CD8-positive, alpha-beta memory T cell (primary cell): ENCODE measurements at places on chromosomes 6 and 20.

GRCh38 chr6:20169119-20169557, 43.1 kb downstream of the MBOAT1 start:
- no peak for DNase-seq

- DNase-seq, result no peak
Observed at GRCh38 chr6:53513519-53513966, 31.4 kb downstream of the GCLC start.

DNA sequence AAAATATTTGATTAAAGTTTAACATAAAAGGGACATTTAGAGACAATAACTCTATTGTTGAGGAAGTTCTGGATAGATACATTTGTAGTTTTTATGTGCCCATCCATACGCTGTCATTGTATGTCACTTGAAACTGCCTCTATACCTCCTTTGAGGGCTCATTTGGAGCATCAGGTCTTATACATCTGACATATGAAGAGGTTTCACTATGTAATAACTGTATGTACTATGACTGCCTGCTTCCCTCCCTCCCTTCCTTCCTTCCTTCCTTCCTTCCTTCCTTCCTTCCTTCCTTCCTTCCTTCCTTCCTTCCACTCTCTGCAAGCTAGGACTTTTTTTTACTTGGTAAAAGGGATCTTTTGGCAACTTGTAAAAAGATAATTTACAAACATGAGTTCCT, 657.5 kb downstream of the GRIK2 start:
- DNase-seq, result no peak

GRCh38 chr6:132067286-132067685, 116.1 kb upstream of the CCN2 start:
- no peak for DNase-seq

DNA sequence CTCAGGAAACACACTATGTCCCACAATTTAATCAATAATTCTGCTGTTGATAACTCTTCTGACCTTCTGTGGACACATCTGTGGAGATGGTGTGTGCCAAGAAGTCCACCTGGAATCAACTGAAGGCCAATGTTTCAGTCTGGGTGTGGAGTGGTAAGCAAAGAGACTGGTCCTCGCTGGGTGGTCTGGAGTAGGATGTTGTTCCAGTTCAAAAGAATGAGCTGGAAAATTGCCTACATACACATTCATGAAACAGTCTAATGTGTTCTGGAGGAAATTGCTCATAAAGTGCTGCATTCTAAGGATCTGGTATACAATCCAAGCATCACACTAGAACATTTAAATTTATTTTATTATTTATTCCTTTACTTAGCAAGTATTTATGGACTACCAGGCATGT, 33.9 kb upstream of the TBX18 start:
- no peak for DNase-seq

DNA sequence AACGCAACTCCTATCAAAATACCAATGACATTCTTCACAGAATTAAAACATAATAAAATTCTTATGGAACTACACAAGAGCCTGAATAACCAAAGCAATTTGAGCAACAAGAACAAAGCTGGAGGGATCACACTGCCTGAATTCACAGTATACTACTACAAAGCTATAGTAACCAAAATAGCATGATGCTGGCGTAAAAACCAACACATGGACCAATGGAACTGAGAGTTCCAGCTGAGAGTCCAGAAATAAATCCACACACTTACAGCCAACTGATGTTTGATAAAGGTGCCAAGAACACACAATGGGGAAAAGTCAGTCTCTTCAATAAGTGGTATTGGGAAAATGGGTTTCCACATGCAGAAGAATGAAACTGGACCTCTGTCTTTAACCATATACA, 6.9 kb downstream of the MLIP start:
- no peak for DNase-seq

GRCh38 chr6:5446362-5447075, 185.2 kb downstream of the FARS2 start:
- DNase-seq, result no peak

GRCh38 chr6:14001329-14002012, 76.7 kb downstream of the RNF182 start:
- DNase-seq, result no peak

DNA sequence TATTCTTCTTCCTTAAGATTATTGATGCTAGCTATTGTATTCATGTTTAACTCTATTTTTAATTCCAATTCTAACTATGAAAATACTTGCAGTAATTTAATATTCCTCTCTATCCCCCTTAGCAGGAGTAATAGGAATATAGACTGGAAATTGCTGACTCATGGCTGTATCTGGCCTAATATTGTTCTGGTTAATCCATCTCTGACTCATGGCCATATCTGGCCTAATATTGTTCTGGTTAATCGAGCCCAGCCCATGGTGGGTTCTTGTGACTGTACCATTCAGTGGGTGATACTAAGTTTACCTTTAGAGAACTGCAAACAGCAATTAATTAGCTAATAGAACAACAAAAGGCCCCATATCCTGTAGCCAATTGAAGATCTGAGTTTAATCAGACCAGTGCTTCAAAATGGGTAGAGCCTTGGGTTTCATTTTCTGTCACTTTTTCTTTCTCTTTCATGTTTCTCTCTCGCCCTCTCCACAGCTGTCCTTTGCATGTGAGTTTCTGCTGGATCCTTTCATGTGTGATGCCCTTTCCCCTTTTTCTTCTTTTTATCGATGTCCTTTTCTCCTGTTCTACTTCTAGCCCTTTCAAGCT, 50.6 kb downstream of the SLC22A3 start:
- no peak for DNase-seq

DNA sequence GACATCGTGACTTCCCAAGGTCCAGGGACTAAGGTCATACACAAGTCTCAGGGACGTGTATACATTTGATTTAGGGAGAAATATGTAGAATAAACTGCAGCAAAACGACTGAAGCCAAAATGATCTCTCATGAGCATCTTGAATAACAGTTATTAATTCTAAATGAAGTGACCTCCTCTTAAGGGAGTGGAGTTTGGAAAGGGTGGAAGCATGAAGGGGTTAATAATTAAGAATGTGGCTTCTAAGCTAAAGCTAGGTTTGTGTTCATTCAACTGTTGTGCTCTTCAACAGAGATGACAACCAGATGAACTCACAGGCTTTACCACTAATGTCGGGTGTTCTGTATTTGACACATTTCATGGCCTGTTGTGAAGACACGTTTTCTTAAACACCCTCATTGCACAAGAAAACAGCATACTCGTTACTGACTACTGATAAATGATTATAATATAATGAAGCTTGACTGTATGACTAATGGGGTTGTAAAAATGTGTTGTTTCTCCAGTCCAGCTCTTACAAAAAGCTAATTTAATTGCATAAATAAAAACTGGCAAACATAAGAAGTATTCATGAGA, 1.5 kb downstream of the PPP1R14C start:
- DNase-seq, result no peak
